ENCODE measurements at places on chromosomes 5 and 9.

DNA sequence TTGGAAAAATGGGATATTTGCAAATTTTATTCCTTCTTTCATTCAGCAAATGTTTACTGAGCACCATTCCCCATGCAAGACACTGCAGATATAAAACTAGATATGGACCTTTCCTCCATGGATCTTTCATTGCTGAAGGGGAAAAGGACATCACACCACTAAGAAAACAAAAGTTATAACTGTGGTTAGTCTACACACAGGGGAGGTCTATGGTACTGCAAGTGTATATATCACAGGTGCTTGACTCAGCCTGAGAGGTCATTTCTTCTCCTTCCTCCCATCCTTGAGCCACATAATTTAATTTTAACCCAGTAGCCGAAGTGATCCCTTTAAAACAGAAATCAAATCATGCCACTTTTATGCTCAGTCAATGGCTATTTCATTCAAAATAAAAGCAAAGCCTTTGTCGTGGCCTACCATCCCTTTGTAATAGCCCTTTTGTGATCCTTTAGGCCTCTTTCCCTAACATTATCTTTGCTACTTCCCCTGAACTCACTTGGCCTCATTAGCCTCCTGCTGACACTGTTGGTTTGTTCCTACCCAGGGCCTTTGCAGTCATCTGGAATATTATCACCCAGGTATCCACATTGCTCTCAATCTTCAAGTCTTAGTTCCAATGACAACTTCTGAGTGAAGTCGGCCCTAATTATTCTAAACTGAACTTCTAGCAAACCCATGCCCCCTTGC is 213.2 kb downstream of the GABRB2 start:
- no peak for DNase-seq

DNA sequence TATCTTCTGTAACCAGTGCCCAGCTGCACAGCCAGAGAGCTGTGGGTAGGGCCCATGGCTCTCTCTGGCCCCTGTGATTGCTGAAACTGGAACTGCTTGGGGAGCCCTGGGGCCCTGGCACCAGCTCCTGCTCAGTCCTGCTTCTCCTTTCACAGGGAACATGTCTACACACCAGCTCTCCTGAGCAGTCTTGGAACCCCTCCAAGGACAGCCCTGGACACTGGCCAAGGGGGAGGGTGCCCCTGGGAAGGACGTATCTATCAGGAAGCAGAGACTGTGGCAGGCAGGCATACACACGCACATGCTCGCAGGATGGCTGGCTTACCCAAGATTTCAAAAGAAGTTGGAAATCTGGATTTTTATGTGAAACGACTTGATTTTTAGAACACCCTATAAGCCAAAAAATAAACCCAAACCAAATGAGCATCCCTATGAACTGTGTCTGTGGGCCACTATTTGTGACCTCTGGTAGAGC is 8.8 kb upstream of the TRAF1 start:
- DNase-seq: peak; percentile 99

GRCh38 chr5:34058532-34058931 is 15.5 kb upstream of the C1QTNF3 start:
- DNase-seq: no peak

- DNase-seq: no peak
Measured at GRCh38 chr9:120676767-120677402, 37.4 kb downstream of the MEGF9 start.

GRCh38 chr9:77022783-77023440 is 3.5 kb downstream of the FOXB2 start:
- DNase-seq: no peak

DNA sequence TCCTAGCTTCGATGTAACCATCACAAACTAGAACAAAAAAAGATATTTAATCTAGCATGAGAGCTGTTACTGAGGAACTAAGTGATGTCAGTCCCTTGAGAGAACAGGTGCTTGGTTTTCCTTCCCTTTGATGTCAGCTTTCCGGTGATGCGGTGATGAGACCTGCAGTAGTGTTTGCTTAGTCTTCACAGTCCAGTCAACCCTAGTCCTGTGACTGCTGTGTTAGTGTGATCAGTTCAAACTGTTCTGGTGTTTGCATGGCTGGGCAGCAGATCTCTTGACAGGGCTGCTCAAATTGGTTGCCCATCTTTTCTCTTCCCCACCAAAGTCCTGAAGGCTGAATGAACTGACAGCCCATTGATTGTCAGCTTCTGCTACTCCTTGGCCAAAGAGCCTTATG is 608.6 kb upstream of the DAB2 start:
- DNase-seq: no peak

GRCh38 chr5:141811287-141812155 is 66.7 kb downstream of the PCDH1 start:
- DNase-seq: no peak

- no peak for DNase-seq
Measured at GRCh38 chr5:113166852-113167366, 190.3 kb downstream of the DCP2 start.

GRCh38 chr5:51201024-51201423 is 182.2 kb upstream of the ISL1 start:
- no peak for DNase-seq

DNA sequence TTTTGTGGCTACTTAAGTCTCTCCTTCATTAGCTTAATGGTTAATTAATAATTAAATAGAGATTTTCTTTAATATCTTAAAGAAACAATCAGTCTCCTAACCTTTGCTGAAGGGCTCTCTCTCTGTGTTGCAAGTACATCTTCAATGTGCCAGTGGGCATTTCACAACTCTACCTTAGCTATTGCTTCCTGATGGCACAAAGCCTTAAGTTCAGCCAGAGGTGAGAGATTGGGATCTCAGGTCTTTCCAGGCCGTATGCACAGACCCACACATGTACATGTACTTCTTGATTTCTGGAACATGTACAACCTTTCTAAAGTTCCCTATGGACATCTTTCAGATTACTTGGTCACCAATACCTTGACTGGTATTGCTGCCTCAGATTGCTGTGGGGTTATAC is 8.9 kb upstream of the ITGA1 start:
- no peak for DNase-seq

- no peak for DNase-seq
Measured at GRCh38 chr9:133256136-133256461, 18.9 kb downstream of the ABO start.

DNA sequence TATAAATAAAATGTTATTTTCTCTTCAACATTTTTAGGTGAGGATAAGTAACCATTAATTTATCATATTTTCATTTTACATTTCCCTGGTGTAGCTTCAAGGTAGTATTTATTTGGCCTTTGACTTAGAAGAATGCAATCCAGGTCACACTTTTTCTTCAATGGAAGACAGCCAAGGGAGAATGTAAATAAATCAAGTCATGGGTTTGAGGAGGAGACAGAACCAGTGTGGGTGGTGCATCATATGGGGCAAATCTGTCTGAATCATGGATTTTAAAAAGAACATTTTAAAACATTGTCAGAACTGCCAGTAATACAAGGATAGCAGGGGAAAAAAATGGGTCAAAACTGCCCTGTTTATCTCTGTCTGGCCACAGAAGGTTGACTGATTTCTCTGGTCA is 229.5 kb downstream of the FAM114A2 start:
- DNase-seq: no peak

GRCh38 chr9:130886981-130887380 is 9.6 kb downstream of the QRFP start:
- no peak for DNase-seq

- no peak for DNase-seq
Measured at GRCh38 chr5:74293182-74293581, 347.3 kb downstream of the ENC1 start.

DNA sequence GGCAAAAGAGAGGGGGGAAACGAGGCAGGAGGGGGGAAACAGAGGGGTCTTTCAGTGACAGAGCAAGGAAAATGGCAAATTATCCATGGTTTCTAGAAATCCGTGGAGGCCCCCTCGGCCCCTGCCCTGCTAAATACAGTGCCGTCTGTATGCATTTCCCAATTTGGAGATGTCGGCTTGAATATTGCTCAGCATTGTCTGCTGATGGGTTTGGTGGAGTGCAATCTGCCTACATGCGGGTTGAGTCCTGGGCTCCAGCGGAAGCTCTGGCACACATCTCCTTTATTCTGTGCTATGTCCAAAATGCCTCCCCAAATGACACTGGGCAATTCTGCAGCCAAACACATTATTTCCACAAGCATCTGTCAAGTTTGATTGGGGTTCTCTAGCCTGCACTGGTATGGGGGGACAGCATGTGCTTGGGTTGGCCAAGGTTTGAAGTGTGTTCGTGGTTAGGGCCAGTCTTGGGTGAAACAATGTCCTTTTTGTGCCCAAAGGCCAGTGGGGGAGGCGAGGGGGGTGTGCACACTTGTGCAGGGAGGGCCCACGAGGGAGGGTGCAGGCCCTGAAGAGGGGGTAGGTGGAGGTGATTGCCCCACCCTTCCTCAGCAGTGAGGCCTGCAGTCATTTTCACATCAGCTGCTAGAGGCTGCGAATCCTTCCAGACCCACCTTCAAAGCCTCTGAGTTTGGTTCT is 6.2 kb upstream of the NEUROG1 start:
- peak; percentile 46 for DNase-seq

DNA sequence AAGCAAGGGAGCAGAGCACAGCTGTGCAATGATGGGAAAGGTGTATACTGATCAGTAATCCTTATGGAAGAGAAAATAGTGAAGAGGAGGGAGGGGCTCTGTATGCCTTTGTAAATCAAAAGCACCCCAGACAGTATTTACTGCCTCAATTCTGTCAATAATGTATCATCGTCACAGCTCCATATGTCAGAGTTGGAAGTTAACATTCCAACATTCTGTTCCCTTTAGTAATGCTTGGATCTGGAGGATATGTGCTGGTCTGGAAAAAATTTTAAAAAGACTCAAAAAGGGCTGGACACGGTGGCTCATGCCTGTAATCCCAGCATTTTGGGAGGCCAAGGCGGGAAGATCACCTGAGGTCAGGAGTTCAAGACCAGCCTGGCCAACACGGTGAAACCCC is 310.4 kb downstream of the ACTL7B start:
- no peak for DNase-seq

DNA sequence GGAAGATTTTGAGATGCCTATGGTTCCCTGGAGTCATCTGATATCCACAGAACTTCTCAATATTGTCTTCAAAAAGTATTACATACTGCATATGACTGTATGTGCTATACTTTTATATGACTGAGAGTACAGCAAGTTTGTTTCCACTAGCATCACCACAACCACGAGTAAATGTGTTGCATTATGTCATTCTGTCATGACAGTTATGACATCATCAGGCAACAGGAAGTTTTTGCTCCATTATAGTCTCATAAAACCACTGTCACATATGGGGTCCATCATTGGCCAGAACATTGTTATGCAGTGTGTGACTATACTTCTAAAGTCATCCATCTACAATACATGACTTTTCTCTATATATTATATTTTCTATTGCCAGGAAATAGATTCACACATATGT is 831.7 kb downstream of the SEMA5A start:
- no peak for DNase-seq
